ENCODE measurements at places on chromosomes 1 and 21.

DNA sequence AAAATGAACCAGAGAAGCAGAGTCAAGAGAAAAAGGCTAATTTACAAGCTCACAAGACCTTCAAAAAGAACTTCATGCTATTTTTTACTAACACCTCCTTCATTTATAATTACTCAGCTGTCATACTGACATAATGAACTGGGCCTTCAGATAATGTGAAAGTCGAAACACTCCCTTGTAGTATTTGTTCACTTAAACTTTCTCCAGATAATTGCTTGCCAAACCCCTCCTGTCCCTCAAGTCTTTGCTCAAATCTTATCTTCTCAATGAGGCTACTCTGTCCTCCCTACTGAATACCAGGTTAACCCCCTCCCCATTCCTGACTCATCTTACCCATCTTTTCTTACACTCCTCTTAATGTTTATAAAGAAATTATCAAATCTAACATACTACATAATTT lies 11.1 kb upstream of the MAP3K21 start:
- DNase-seq: no peak

DNA sequence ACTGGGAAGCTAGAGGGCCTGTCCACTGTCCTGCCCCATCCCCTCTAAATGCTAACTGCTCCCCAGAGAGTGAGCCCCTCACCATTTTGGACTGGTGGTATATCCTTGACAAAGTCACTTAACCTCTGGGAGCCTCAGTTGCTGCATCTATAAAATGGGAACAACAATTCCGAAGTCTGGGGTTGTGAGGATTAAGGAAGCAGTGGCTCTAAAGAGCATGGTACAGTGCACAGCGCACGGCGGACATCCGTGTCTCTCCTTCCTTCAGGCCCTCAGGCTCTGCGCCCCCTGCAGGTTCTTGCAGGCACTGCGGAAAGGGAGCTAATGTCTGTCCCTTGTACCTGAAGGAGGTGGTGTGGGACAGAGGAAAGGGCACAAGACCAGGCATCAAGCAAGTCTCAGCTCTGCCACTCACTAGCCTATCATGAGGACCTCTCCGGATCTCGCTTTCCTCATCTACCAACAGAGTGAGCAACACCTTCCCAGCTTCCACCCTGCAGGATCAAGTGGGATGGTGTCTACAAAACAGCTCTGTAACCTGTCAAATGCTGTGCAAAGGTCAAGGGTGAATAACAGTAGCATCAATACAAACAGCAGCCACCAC lies 20.1 kb downstream of the ECE1 start:
- peak; percentile 83 for DNase-seq

DNA sequence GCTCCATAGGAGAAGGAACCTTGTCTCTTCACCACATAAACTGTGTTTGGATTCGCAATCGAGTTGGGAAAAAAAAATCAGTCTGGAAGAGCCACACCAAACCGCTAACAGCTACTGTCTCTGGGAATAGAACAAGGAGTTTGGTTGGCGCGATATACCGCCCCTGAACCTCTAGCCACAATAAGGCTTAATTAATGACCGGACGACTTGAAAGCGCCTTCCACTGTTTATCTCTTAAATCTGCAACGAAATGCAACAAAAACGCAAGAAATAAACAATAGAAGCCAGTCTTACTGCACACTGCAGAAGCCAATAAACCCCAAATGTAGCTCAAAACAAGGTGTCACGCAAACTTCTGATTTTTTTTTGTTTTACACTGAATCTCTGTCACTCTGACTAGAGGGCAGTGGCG lies 10.9 kb downstream of the BTBD19 start:
- no peak for DNase-seq

DNA sequence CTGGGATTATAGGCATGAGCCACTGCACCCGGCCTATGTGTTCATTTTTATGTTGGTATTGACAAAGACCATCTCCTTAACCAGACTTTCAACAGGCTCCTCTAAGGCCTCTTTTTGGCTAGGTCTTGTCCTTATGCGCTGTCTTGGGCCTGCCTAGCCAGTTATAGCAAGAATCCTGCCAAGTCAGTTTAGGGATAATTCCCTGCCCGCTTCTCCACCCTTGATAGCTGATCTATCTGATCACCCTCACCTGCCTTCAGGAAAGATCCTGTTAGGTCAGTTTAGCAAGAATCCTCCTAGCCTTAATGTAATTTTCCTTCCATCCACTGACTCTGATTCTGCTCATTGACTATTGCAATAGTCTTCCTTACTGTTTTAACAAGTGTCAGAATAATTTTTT lies 2.4 kb upstream of the B4GALT3 start:
- no peak for DNase-seq

- DNase-seq: no peak
Observed at GRCh38 chr1:42266253-42267135, 68.5 kb downstream of the FOXJ3 start.

DNA sequence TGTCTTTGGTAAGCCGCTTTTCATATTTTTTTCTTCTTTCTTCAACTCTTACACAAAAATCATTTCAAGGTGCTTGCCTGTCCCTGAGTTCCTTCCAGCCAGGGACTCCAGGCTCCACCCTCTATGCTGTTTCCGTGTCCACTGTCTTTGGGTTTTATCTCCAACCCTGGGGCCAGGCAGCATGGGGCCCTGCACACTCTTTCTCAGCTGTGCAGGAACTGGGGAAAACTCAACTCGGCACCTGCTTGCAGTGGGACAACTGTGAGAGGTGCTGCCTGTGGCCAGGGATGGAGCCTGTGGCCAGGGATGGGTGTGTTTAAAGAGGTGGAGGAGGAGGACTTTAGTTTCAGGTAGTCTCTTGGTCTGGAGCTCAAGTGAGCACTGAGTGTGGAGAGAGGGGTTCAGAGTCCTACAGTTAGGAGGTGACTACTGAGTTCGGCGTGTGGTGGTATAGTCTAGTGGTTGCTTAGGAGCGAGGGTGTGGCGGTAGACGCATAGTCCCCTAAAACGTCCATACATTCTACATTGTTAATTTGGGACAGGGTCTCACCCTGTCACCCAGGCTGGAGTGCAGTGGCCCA lies 13.4 kb downstream of the TNFRSF8 start:
- DNase-seq: no peak

GRCh38 chr21:32538147-32538792 lies 47.1 kb downstream of the TCP10L start:
- no peak for DNase-seq

DNA sequence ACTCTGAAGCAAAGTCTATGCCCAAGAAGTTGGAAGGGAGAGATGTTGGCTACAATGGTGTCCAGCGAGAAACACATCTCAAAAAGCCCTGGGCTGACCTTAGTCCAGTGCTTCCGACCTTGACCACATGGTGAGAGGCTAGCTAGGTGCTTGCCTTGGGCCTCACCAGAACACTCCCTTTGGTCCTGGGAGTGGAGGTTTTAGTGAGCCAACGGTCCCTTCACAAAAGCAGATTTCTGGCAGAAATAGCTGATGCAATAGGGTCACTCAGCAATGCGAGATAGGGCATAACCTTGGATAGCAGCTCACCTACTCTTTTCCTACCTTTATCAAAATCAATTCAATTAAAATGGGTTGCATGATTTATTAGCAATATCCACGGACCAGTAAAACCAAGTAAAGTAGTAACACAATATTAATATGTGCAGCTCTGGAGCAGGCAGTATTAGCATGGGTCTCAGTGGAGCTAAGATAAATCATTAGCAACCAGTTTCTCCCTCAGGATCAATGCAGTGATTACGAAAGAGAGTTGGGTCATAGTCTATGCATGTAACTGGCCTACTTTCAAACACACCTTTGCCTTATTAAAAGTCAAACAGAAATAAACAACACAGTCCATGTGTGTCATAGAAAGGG lies 1.9 kb downstream of the SLC30A10 start:
- DNase-seq: no peak

GRCh38 chr1:113401728-113402127 lies 11.4 kb downstream of the MAGI3 start:
- no peak for DNase-seq

DNA sequence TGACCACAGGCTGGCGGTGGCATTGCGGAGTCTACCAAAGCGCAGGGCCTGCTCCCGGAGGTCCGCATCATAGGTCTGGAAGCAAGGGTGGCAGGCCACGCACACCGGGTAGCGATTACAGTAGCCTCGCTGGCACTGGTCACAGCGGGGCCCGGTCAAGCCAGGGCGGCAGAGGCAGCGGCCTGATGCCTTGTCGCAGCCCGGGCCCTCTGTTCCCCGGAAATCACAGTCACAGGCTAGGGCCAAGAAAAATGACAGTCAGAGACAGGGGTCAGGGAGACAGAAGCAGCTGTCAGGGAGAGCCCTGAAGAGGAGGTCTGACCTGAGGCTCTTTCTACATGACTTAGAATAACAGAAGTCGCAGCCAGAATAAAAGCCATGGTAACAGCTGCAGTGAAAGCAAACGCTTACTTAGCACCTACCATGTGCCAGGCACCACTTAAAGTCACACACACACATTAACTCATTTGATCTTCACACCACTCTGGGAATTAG lies 26.4 kb downstream of the LAMB3 start:
- DNase-seq: no peak

DNA sequence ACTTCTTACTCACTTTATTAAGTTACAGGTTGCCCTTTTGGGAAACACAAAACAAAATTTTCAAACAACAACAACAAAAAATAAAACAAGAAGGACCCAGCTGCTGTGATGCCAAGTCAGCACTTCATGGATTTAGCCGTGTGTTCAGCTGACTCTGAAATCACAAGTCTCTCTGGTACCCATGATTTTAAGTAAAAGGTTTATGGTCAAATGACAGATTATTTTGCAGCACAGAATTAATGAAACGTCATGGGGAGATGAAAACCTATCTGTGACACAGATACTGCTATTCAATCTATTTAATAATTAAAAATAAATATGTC lies 7.1 kb downstream of the AJAP1 start:
- no peak for DNase-seq

DNA sequence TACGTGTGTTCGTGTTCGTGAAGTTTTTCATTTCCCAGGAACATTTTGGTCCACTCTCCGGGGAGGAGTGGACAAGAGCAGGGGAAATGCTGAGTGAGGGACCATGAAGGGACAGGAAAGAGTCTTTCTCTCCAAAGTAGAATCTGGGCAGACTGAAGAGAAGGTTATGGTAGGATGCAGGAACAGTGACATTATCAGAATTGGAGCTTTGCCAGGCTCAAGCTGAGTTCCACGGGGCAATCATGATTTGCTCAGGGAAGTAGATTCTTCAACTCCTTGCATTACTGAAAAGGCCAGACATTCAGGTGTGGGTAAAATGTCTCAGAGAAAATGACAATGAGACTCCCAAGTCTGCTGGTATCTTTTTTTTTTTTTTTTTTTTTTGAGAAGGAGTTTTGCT lies 16.6 kb downstream of the ATP1A4 start:
- DNase-seq: no peak

DNA sequence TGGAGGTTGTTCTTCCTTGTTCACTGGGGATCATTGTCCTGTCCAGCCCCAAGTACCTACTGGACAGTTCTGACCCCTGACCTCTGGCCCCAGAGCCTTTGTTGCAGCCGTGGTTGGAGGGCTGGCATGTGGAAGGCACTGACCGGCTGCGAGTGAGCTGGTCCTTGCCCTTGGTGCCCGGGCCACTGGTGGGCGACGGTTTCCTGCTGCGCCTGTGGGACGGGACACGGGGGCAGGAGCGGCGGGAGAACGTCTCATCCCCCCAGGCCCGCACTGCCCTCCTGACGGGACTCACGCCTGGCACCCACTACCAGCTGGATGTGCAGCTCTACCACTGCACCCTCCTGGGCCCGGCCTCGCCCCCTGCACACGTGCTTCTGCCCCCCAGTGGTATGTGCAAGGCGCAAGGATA lies 11.4 kb downstream of the TIE1 start:
- no peak for DNase-seq

DNA sequence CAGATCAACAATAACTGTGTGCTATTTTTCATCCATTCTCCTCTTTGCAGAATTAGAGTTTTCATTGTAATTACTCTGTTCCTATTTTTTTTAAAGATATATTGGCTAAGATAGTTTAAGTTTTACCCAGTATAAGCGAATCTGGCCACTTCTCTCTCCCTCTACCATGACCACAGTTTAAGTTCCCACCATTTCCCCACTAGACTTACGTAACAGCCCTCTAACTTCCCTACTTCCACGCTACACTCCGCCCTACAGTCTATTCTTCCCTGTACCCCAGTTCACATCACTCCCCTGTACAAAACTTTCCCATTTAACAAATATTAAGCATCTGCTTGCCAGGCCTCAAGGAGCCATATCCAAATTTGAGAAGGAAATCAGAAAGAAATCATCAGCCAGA lies 16.5 kb downstream of the CTSK start:
- no peak for DNase-seq

- DNase-seq: no peak
Observed at GRCh38 chr1:204684206-204684570, 1.4 kb downstream of the LRRN2 start.

GRCh38 chr1:78493451-78493850 lies 2.7 kb downstream of the PTGFR start:
- no peak for DNase-seq

GRCh38 chr1:244325056-244325758 lies 126.5 kb downstream of the ADSS2 start:
- peak; percentile 65 for DNase-seq

DNA sequence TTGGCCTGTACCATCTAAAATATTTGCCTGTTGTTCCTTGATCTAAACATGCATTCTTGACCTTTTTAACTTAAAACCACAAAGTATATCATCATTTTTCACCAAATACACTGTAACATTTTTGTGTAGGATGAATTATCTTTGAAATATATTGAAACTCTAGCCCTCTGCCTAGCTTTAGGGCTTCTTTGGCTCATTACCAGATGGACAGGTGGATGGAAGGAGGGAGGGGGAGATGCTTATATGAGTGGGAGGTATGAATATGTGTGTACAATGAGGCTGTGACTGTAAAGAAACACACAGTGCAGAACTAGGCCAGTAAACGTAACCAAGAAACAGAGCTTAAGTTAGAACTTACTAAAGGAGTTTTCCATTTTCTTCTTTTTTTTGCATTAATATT lies 118.5 kb downstream of the ESRRG start:
- DNase-seq: no peak

GRCh38 chr1:183002267-183002666 lies 21.0 kb upstream of the LAMC1 start:
- no peak for DNase-seq

DNA sequence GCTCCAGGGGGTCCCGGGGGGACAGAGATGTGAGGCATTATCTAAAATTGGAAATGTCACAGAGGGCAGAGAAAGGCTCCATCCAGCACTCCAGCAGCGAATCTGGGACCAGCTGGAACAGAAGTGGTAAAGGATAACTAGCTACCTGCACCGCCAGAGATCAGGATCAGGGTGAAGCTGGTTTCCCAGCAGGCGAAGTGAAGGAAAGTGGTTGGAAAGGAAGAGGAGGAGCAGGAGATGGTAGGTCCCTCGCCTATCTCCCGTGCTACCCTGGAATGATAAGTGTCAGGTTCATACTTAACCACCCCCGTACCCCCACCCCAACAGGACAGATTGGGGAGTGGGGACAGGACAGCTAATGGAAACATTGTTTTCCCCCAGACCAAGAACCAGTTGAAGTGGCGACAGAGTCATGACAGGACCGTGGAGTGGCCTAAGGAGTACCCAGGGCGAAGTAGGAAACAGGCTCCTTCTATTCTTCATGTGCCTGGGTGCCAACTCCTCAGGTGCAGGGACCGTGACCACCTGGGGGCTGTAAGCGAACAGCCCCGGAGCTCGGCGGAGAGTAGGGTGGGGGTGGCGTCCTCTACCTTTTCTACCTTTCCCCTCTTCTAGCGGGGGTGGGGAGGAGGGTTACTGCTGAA lies 717 bp downstream of the B4GALT3 start:
- no peak for DNase-seq

Data from activated CD4-positive, alpha-beta T cell treated with anti-CD3 and anti-CD28 coated beads, Interleukin-2, amount 50 U/mL, for 16 hours (primary cell).